ENCODE measurements at places on chromosomes 7 and 10.
A peak's percentile ranks its signal among the peaks of the same experiment; 100 is the strongest.

DNA sequence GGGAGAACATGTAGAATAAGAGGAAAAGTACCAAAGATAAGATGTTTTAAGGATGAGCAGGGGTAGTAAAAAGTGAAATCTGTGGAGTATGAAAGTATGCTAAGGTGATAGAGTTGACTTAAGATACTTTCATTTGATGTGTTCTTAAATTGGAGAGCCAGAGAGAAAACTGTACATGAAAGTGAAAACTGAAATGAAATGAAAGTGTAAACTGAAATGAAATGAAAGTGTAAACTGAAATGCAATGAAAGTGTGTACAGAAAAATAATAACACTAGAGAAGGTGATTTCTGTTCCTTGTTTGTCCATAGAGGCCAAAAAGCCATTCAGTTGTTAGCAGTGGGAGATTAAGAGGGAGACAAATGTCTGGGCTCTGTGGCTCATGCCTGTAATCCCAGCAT, 17.5 kb downstream of the AHR start:
- no peak for DNase-seq

DNA sequence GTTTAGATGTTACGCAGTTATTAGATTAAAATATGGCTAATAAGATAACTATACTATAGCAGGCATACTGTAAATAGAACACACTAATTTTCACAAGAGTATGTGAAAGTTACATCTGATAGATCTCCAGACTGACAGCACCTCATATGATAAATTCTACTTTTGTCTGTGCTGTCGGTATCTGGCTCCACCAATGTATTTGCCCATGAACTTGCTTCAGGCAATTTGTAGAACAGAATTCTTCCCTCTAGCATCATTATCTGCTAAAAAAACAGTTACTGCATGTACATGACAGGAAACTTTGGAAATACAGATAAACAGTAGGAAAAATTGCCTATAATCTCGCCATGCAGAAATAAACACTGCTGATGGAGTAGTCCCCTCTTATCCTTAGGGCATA, 137.7 kb downstream of the WNT2 start:
- no peak for DNase-seq

GRCh38 chr7:75567948-75568595, 76.0 kb downstream of the SPDYE5 start:
- no peak for DNase-seq

DNA sequence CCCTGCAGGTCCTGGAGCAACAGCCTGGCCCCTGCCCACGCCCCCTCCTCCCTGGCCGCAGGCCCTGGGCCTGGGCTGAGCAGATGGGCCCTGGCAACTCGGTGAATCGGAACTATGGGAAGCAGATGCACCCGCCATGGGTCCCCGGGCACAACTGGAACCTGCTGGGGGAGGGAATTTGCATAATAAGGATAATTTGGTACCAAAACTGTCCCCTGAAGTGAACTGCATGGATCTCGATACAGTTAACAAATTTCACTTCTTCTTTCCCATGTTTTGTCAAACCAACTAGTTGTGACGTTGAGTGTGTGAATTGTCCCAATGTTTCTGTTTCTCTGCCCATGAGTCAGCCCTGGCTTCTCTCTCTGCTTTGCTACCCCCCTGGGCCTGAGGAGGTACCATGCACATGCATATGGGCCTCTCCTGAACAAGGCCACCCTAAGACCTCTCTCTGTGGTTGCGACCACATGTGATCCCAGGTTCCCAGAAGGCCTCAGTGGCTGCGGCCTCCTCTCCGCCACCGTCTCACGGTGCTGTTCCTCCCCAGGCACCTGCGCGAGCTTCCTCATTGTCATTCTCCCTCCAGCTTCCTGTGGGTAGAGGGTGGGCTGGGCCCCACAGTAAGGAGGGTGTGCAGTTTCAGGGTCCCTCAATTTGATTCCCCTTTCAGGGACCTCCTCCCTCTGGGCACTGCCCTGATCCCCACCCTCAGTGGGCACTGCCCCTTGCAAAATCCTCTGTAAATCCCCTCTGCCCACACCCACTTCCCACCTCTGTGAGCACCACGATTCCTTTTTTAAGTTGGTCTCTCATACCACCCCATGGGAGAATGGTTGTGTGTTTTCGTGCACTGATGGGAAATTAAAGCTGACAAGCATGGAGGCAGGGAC, 40.0 kb downstream of the FIGNL1 start:
- no peak for DNase-seq

- DNase-seq: no peak
Measured at GRCh38 chr10:43200538-43201390, 62.5 kb downstream of the CSGALNACT2 start.

GRCh38 chr7:107076781-107077698, 32.5 kb downstream of the PRKAR2B start:
- DNase-seq: no peak

- no peak for DNase-seq
Measured at GRCh38 chr7:4883033-4883371, 514 bp downstream of the RADIL start.

DNA sequence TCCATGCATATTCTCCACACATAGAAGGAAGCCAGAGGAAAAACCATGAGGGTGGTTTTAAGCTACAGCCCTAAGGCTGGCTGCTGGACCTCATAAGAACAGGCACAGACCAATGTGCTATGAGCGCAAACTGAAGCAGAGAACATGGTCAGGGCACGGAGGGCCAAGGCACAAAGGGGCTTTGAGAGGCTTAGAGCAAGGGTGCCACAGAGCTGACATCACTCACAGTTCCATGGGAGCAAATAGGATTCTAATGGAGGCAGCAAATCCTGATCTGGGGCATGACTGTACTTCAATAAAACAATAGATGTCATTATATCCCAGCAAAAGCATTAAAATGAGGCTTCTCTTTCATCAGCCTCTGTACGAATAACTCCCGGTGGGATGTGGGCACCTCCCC, 162.4 kb downstream of the COBL start:
- no peak for DNase-seq

DNA sequence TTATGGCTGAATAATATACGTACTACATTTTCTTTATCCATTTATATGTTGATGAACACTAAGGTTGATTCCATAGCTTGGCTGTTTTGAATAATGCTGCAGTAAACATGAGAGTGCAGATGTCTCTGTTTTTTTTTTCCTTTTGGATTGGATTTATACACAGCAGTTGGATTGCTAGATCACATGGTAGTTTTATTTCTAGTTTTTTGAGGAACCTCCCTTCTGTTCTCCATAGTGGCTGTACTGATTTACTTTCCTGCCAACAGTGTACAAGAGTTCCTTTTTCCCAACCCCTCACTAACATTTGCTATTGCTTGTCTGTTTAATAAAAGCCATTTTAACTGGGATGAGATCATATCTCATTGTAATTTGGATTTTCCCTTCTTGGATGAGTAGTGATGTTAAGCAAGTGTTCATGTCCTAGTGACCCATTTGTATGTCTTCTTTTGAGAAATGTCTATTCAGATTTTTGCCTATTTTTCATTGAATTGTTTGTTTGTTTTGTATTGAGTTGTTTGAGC, 36.0 kb downstream of the ABCA13 start:
- DNase-seq: no peak

GRCh38 chr7:126818393-126819196, 434.1 kb downstream of the GRM8 start:
- no peak for DNase-seq

GRCh38 chr7:6398943-6399342, 48.8 kb downstream of the DAGLB start:
- DNase-seq: no peak

GRCh38 chr7:34327681-34328080, 330.3 kb upstream of the NPSR1 start:
- DNase-seq: no peak

GRCh38 chr7:143385891-143386781, 5.0 kb downstream of the ZYX start:
- DNase-seq: no peak

GRCh38 chr10:114046087-114046458, 2.4 kb downstream of the ADRB1 start:
- DNase-seq: no peak

GRCh38 chr10:113663142-113663541, 699 bp downstream of the NRAP start:
- no peak for DNase-seq

DNA sequence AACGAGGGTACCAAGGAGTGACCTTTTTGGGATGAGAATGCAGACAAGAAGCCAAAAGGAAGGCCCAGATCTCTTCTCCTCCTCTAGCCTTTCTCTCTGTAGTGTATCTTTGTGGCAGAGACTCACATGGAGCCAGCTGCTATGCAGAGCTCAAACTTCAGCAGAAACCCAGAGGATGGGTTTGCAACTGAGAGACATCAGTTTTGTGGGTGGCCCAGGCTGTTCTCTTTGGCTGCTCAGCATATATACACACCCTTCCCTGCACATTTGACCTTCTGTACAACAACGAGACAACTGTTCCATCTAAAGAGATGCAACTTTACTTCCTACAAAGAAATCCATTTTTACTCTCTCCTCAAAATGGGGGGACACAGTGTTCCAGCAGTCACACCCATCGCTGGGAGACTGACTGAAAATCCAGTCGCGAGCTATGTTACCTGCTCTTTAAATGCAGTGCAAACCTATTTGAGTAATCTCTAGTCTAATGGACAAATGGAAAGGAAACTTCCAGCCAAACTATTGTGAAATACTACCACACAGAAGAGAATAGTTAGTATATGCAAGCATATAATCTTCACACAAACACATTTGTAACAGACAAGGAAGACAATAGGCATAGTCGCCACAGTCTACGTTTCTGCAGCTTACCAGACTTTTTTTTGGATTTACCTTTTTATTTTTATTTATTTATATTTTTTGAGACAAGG, 51.2 kb downstream of the GTF2I start:
- no peak for DNase-seq

GRCh38 chr10:1546431-1547110, 190.8 kb downstream of the ADARB2 start:
- DNase-seq: no peak

- DNase-seq: no peak
Measured at GRCh38 chr10:118721539-118721876, 33.3 kb downstream of the CACUL1 start.

DNA sequence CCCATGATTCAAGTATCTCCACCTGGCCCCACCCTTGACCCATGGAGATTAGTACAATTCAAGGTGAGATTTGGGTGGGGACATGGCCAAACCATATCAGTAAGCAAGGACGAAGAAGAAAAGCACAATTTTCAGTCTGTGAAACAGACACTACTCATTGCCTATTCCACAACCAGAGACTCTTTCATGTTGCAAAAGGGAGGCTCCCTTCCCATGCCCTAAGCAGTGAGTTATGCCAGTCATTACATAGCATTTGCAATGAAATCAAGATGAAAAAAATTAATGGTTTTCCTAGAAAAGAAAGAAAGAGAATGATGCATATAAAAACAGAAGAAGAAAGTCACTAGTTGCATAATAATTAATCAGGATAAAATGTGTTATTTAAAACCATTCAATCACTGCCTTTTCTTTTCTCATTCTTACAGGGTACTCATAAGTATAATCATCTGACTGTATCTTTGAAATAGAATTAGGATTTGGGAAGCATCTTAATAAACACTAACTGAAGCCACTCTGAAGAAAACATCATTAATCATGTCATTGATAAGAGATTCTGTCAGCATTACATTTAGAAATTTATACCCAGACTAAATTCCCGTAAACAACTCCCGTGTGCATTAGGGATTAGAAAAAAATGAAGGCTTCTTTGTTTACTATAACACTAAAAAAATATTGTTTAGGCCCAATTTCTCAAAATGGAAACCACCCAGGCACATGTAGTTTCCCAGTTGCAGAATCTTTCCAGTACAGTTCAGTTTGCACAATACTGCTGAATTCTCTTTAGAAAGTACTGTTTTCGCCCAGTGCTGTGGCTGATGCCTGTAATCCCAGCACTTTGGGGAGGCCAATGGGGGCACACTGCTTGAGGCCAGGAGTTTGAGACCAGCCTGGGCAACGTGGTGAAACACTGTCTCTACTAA, 9.1 kb downstream of the PRPS1L1 start:
- DNase-seq: no peak

GRCh38 chr10:5752301-5752871, 60.8 kb downstream of the GDI2 start:
- no peak for DNase-seq

DNA sequence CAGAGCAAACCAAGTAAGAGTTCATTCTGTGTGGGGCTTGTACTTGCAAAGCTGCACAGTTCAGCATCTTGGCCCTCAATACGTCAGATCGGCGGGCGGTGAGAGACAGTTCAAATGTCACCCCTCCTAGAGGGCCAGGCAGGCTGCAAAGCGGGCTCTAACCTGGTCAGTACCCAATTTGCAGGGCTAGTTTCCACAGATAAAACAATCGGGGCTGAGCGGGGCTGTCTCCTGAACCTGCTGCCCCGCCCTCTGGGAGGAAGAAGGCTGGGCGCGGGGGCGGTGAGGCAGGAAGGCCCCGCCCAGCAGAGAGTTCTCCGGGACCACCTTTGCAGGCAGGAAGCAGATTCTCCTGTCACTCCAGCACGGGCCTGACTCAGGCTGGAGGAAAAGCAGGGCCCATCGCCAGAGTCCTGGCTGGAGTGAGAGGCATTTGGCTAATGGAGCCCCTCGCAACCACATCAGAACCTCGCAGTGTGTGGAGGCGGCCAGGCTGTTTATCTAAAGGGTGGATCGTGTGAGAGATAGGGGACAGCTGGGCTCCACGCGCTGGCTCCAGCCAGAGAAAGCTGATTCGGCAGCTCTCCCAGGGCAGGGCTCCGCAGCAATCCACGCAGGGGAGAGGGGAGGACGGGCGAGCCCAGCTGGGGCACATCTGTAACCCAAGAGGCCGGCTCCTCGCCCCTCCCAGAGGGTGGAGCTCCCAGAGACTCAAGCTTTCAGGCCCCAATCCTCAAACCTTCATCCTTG, 83.1 kb downstream of the SH3PXD2A start:
- peak; percentile 14 for DNase-seq

DNA sequence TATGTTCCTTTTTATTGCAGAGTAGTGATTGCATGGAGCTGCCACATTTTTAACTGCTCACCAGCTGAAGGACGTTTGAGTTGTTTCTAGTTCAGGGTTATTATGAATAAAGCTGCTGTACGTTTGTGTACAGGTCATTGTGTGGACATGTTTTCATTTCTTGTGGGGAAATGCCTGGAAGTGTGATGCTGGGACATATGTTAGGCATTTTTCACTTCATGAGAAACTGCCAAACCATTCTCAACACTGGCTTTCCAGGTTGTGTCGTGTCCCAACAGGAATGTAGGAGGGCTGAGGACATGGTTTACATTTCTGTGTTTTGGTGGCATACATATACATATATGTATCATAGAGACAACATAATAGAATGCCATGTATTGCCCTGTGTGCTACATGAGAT, 73.0 kb downstream of the NEURL1 start:
- no peak for DNase-seq

GRCh38 chr7:111098011-111098925, 7.3 kb downstream of the LRRN3 start:
- peak; percentile 27 for DNase-seq

GRCh38 chr10:22550732-22551131, 163.6 kb downstream of the PIP4K2A start:
- DNase-seq: peak; percentile 26

DNA sequence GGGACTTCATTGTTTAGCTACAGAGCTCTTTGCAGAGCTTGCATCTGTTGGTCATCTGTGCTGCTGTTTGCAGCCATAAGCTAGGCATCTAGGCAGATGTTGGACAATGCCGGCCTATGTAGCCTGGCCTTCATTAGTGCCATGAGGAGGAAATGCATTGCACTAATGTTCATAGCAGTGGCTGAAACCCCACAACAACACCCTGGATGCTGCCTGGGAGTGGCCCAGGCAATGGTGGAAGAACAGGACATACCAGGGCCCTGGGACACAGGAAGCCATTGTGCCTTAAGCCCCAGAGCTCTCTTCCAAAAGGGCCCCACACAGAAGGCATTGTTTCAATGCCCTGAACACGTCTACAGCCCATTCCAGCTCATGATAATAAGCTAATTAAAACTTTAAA, 131.5 kb upstream of the LYZL1 start:
- no peak for DNase-seq

Measured in stimulated activated CD8-positive, alpha-beta memory T cell treated with anti-CD3 and anti-CD28 coated beads, Interleukin-15, amount 100 ng/mL, for 4 hours (primary cell).